ENCODE measurements at places on chromosomes 13 and 19.

DNA sequence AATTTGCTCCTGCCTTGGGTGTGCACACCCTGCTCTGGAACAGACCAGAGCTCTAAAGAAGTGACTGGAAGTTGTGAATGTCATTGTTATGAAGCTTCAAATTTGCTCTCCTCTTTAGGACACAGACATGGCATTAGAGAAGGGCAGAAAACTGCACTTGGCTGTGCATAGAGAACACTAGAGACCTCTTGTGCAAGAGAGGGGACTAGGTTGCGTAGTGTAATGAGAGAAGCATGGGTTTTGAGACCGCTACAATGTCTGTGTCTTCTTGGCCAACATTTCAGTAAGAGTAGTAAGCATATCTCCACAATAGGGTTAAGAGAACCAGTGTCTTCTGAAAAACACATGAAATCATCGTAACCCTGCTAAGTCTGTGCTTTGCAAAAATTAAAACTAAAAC, 423.3 kb downstream of the SPRY2 start:
- DNase-seq = no peak

DNA sequence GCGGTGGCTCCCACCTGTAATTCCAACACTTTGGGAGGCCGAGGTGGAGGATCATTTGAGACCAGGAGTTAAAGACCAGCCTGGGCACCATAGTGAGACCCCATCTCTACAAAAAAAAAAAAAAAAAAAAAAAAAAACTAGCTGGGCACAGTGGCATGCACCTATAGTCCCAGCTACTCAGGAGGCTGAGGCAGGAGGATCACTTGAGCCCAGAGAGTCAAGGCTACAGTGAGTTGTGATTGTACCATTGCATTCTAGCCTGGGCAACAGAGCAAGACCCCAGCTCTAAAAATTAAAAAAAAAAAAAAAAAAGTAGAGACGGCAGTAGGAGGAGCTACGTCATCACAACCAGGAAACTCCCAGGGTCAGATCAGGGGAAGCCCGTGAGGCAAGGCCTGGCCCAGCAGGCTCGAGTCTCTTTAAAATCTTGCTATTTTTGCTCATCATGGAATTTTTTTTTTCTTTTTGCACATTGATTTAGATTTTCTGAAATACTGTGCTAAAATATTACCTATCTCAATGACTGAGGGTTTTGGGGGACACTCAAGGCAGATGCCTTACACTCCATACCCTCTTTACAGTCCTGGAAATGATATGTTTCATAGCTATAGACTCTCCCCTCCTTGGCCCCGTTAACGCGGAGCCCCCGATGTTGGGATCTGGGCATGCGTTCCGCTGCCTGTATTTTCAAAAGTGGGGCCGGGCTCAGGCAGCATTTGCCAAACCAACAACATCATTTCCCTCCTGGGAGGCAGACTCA, 44.4 kb upstream of the USE1 start:
- DNase-seq = no peak

DNA sequence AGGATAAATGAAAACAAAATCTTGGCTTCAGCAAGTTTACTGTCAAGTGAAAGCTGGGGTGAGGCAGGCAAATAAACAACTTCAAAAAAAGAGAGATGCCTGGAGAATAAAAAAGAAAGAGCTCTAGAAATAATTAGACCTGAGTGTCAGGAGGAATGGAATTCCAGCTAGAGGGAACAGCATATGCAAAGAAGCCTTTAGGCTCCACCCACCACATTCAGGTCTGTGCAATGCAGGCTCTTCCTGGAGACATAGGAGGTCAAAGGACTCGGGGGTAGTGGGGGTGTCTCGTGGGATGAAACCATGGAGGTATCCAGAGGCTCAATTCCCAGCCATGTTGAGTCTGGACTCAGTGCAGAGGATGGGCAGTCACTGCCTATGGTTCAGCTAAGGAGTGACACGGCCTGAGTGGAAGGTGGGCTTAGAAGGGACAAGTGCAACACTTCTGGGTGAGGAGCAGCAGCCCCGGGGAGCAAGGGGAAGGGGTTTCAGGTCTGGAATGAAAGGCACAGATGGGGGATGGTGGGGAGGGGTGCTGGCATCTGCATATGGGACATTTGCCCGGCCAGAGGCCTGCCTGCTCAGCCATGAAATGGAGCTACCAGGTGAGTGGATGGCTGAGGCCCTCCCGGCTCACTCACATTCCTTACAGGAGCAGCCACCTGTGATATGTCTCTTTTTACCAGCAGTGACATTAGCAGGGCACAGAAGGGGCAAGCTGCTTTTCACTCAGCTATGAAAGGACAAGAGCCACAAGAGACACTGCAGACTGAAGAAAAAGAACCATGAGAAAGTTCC, 12.3 kb downstream of the LATS2 start:
- DNase-seq = no peak

- no peak for DNase-seq
These were observed 305.8 kb downstream of the MTUS2 start for GRCh38 chr13:29125934-29126424.

DNA sequence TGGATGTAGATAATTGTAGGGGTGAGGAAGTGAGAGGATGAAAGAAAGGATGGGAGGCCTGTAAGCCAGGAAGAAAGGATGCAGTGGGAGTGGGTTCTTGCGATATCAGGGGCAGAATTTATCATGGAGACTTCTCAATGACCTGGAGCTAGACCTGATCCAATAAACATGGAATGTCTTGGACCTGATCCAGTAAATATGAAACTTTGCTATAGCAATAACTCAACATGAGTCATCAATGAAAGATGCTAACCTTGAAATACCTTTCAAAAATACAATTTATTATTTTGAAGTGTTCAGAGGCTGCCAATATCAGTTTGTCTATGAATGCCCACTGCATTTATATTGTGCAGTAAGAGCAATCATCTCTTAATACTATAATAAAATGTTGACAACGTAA, 279.5 kb downstream of the POU4F1 start:
- no peak for DNase-seq

DNA sequence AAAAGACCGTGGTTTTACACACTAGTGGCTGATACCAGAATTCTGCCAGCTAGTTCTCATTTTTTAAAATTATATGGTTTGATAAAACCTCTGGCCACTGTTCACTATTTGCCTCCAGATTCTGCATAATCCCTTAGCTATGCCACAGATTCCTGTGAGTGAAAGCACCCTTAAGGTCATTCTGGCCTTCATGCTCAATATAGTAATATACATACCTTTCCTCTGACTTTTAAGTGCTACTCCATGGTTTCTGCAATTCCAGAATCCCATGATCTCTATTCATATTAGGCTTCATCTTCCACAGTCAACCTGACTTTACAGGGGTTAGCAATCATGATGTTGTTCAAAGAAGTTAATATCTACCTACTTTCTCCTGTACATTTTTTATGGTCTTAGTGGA, 274.1 kb upstream of the EDNRB start:
- no peak for DNase-seq

GRCh38 chr19:46392252-46392801, 21.0 kb downstream of the CCDC8 start:
- no peak for DNase-seq

DNA sequence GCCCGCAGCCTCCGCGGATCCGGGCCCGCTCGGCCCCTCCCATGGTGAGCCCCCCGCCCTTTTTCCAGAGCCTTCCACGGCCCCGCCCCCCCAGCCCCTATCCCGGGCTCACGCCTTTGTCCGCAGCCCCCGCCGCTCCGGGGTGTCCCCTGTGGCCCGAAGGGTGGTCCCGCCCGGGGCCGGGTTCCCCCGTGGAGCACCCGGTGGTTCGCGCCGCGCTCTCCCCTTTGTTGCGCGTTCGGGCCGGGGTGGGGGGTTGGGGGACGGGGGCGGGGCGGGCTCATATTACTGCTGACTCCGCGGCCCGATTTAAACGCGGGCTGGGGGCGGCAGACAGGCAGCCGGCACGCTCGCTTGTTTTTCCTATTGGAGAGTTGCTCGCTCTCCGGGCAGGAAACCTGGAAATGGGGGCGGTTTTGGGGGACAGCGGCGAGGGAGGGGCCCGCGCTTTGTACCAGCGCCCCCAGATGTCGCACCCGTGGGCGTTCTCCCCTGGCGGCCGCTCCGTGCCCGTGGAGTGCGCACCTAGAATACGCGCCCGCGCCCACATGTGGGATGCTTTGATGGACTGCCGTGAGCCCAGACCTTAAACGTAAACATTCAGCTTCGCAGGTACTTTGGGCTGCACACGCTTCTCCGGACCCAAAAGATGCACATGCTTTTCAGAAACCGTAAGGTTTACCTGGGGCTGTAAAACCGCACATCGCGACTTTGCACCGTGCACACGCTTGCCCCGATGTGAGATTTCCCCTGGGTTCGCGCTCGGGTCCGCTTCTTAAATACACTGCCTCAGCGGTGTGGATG, 699 bp downstream of the PTOV1 start:
- no peak for DNase-seq

DNA sequence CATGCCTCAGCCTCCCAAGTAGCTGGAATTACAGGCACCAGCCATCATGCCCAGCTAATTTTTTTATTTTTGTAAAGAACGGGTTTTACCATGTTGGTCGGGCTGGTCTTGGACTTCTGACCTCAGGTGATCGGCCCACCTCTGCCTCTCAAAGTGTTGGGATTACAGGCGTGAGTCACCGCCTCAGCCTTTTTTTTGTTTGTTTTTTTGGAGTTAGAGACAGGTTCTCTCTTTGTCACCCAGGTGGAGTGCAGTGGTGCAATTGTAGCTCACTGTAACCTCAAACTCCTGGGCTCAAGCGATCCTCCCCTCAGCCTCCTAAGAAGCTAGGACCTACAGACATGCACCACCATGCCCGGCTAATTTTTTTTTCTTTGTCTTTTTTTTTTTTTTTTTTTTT, 15.6 kb upstream of the NOTCH3 start:
- no peak for DNase-seq

DNA sequence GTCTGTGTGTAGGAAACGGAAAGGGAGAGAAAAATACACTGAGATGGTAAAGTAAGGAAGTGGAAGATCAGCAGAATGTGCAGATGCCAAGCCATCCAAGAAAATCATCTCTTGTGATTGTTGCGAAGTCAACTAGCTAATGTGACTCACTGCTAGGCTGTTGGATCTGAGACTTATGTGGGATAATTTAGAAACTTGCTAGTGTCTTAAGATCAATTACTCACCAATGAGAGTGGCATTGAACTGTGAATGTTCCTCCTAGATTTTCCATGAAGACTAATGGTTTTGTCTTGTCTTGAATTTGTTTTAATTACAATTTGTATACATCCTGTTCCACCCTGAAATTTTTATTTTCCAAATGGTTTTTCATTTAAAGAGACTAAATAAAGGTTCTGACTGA, 771.6 kb downstream of the EFNB2 start:
- DNase-seq = no peak

GRCh38 chr19:46736531-46737297, 9.1 kb upstream of the FKRP start:
- no peak for DNase-seq

DNA sequence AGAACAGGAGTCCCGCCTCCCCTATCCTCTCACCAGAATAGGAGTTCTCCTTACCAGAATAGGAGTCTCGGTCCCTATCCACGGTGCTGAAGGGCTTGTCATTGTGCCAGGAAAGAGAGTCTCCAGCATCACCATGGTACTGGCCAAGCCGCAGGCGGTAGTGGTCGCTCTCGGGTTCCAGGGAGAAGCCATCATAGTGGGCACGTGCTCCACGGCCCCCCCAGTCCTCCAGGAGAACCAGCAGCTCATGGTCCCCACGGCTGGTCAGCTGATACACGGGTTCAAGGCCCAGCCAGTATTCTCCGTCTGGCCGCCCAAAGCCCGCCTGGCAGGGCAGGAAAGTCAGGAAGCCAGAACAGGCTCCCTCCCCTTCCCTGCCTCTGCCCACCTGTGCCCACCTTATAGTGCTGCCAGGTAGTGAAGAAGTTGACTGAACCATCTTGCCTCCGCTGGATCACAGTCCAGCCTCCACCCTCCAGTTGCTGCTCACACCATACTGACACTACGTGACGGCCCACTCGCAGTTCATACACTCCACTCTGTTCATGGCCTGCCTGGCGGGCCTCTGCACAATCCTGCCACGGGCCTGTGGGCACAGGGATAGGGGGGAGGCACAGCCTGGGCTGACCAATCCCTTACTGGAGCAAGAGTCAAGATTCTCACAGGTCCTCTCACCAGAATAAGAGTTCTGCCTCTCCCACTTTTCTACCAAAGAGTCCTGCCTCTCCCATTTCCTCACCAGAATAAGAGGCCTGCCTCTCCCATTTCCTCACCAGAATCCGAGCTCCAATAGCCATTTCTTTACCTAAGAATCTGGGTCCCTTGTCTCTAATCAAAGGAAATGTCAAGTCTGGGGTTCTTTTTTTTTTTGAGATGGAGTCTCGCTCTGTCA, 7.4 kb downstream of the SHFL start:
- DNase-seq = no peak

GRCh38 chr19:919199-920050, 2.3 kb downstream of the KISS1R start:
- DNase-seq = no peak

DNA sequence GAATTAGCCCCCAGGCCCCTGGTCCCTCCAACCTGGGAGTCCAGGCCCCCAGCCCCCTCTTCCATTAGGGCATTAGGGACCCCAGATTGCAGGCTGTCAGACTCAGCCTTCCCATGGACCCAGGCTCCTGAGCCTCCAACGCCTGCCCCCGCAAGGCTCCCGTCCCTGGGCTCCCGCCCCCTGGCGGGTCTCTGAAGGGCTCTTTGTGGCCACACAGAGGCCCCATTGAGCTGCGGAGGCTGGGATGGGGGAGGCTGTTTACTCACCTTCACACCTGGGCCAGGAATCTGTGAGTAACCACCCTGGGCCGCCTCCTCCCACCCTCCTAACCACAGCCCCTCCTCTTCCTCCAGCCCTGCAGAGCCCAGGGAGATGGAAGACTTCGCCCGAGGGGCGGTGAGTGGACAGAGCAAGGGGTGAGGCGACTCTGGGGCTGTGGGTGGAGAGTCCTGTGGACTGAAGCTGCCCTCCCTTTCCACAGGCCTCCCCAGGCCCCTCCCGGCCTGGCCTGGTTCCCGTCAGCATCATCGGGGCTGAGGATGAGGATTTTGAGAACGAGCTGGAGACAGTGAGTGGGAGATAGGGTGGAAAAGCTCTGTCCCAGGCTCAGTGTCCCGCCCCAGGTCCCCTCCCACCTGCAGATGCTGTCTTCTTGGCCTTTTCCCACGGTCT, 4.9 kb downstream of the ARHGEF1 start:
- DNase-seq = peak; percentile 66

DNA sequence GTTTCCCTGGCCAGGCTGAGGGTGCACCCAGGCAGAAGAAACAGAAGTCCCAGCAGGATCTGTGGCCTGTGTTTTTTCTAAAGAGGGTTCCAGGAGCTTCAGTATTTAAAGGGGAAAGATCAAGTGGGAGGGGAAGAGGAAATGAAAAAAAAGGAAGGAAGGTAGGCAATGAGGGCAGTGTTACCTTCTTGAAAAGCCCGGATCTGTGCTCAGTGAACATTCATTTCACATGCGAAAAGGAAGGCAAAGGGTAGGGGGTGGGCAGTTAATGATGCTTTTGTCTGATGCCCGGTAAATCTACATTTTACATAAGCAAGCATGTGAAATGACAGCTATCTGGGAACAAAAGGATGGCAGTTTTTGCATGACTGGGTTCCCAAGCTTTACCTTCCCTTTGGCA, 326.2 kb downstream of the UQCRFS1 start:
- no peak for DNase-seq

- no peak for DNase-seq
These were observed 140.9 kb downstream of the NDFIP2 start for GRCh38 chr13:79621902-79622301.
